NCI-H510A (cell line): ENCODE measurements at places on chromosomes 1 and 21.

DNA sequence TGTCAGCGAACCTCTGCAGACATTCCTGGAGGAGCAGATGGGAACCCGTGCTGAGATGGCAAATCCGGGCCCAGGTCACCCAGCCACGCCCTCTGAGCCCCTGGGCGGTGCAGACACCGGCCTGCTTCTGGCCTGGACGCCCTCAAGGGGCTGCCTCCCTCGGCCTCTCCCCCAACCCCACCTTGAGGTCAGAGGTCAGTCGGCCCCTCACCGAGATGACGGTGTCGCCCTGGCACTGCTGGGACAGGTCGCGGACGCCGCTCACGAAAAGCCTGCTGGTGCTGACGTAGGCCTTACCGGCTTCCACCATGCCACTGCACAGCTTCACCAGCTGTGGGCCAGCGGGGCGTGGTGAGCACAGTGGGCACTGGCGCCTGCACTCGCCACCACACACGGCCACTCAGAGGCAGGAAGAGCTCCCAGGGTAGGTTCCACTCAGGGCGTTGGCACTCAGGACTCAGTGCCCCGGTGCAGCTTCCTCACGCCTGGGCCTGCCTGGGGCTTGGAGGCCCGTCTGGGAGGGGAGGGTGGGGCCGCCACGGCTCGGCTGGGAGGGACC is 4.7 kb downstream of the ACAP3 start:
- DNase-seq, result no peak

DNA sequence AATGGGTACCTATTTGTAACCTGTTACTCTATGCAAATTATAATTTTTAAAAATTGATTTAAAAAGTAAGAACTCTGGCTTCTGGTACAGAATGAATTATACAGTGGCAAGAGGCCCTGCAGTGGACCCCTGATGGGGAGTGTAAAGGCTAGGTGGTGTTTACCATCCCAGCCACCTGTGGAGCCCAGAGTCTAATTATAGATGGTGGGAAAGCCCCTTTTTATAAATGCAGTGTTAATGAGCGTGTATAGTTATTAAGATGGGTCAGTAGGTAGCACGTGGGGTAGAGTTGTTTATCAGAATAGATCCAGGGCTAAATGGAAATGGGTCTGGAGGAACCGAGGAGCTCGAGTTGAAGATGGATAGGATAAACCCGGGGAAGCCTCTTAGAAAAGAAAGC is 13.9 kb upstream of the PRELP start:
- DNase-seq, result no peak

- DNase-seq, result no peak
Measured at GRCh38 chr1:68782890-68783289, 286.0 kb upstream of the DEPDC1 start.

- DNase-seq, result no peak
Measured at GRCh38 chr21:39673163-39673562, 60.4 kb downstream of the B3GALT5 start.
